ENCODE measurements at places on chromosomes 3 and 15. TPM values are rescaled to one million over a fixed set of nuclear protein-coding genes. Genes with fewer than 3 reads are reported as not detected.

Gene GP9
- total RNA-seq: not detected

Gene C3orf49
- total RNA-seq: not detected

Gene SETD5
- total RNA-seq: 128 TPM

Gene BRK1
- total RNA-seq: 107 TPM

Gene CELSR3
- total RNA-seq: 15.8 TPM

DNA sequence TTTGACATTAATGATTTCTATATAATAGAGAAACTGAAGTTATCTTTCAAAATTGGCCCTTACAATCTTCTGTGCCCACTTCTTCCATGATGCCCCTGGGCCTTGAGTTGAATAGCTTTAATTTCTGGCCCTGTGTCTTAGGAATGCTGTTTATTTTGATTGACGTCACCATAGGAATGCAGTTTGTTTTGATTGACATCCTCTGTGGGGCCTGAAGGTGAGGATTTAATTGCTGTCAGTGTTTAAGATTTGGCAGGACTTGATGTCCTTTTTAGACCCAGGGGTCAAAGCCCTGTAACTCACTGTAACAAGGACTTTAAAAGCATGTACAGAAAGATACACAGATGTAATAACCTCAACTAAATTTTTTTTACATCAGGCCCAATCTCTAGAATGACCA, 83.3 kb downstream of the GLDN start:
- H3K27ac ChIP-seq: no peak overlapping the region
- no peak for DNase-seq
- no peak overlapping the region for H3K4me3 ChIP-seq
- H3K36me3 ChIP-seq: no peaks in the 10 kb centered on the region
- H3K27me3 ChIP-seq: peaks cover 4% of the 10 kb centered on the region

GRCh38 chr3:18444595-18445400, 19.7 kb upstream of the SATB1 start:
- peak overlapping the region; percentile 97 for H3K27ac ChIP-seq
- H3K4me1 ChIP-seq: peaks cover 33% of the 10 kb centered on the region
- peak; percentile 83 for DNase-seq

- DNase-seq: peak; percentile 28
- no peak overlapping the region for H3K4me3 ChIP-seq
- no peaks in the 10 kb centered on the region for H3K27me3 ChIP-seq
- no peak overlapping the region for H3K27ac ChIP-seq
- H3K4me1 ChIP-seq: peaks cover 30% of the 10 kb centered on the region
Observed at GRCh38 chr3:142022381-142022780, 127.0 kb downstream of the TFDP2 start.

GRCh38 chr3:37872413-37873160, 10.9 kb downstream of the CTDSPL start:
- no peak for DNase-seq
- H3K4me1 ChIP-seq: no peaks in the 10 kb centered on the region
- no peak overlapping the region for H3K27ac ChIP-seq
- peaks cover 10% of the 10 kb centered on the region for H3K36me3 ChIP-seq

- no peaks in the 10 kb centered on the region for H3K27me3 ChIP-seq
- DNase-seq: peak; percentile 37
- peaks cover 3% of the 10 kb centered on the region for H3K36me3 ChIP-seq
- peaks cover 23% of the 10 kb centered on the region for H3K4me1 ChIP-seq
- no peak overlapping the region for H3K4me3 ChIP-seq
Observed at GRCh38 chr3:195133462-195133861, 137.5 kb downstream of the XXYLT1 start.

GRCh38 chr15:26197060-26197459, 333.9 kb upstream of the ATP10A start:
- no peaks in the 10 kb centered on the region for H3K4me1 ChIP-seq
- no peak overlapping the region for H3K4me3 ChIP-seq
- no peak for DNase-seq

DNA sequence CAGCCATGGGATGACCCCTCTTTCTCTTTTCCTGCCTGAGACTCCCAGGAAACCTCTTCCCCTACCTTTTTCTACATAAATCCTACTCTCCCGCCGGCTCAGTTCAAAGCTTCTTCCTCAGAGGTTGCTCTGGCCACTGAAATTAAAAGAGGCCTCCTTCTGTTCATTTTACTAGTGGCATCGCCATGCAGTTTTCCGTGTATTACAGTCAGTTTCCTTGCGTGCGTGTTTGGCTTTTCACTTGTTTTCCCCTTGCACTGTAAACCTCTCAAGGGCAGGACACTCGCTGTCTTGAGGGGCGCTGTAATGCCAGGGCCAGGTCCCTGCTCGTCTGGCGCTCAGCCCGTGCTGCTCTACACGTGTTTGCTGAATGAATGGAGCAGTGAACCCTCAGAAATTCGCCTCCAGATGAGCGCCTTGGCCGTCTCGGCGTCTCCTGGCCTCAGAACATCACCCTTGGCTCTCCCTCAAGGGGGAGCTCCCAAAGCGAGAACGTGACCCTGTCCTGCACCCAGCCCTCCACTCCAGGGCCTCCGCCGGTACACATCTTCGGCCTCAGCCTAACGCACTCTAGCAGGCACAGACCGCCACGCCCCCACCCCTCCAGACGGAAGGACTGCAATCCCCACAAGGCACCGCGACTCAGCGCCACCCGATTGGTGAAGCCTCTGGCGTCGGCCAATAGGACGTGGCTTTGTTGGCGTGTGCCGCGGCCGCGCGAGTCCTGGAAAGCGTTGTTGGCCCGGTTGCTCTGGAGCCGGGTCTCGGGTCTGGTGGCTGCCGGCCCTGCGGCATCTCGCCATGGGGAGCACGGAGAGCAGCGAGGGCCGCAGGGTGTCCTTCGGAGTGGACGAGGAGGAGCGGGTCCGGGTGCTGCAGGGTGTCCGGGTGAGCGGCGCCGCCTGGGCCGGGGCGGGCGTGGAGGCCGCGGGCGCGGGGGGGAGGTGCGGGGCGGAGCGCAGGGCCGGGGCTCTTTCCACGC, at the start of gene CHCHD6:
CHCHD6 (plus strand) TSS at position 729 of the 982 bp plus-strand sequence; CDS start at position 802, 73 bp downstream.
- H3K36me3 ChIP-seq: peaks cover 9% of the 10 kb centered on the region
- peak within 1 kb of the TSS; percentile 80 for H3K27ac ChIP-seq
- DNase-seq: peak; percentile 97
- peaks cover 17% of the 10 kb centered on the region for H3K27me3 ChIP-seq
- H3K4me3 ChIP-seq: peak within 1 kb of the TSS; percentile 83

DNA sequence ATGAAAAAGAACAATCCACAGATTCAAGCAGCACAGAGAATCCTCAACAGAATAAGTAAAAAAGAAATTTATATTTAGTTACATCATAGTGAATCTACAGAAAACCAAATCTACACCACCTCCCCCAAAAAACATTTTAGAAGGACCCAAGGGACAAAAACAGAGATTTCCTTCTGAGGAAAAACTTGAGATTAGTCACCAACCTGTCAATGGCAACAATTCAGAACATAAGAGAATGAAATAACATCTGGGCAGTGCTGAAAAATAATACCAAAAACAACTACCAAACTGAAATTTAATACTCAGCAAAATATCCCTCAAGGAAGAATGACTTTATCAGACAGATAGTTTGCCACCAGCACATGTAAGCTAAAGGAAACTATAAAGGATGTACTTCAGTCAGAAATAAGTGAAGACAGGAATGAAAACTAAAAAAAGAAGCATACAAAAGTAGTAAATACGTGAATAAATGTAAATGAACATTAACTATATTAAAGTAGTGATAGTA, 260.7 kb downstream of the ULK4 start:
- H3K36me3 ChIP-seq: peaks cover 6% of the 10 kb centered on the region
- no peak overlapping the region for H3K4me3 ChIP-seq
- H3K27me3 ChIP-seq: no peaks in the 10 kb centered on the region

All from activated CD8-positive, alpha-beta T cell treated with anti-CD3 and anti-CD28 coated beads for 36 hours (primary cell).